ENCODE measurements at places on chromosomes 2 and 18.
A peak's percentile ranks its signal among the peaks of the same experiment; 100 is the strongest.

GRCh38 chr2:6769346-6769745 is 96.4 kb downstream of the CMPK2 start:
- no peak for DNase-seq

- no peak for DNase-seq
Observed at GRCh38 chr2:204615456-204615855, 70.2 kb downstream of the PARD3B start.

- DNase-seq, result no peak
Observed at GRCh38 chr2:196224756-196225155, 53.4 kb upstream of the STK17B start.

GRCh38 chr2:216477283-216478035 is 21.2 kb upstream of the RPL37A start:
- DNase-seq, result no peak

- DNase-seq, result no peak
Observed at GRCh38 chr2:197708331-197708730, 3.2 kb downstream of the MARS2 start.

- no peak for DNase-seq
Observed at GRCh38 chr2:239621611-239622010, 220.8 kb upstream of the HDAC4 start.

GRCh38 chr2:85257970-85258605 is 69.7 kb downstream of the TGOLN2 start:
- no peak for DNase-seq

DNA sequence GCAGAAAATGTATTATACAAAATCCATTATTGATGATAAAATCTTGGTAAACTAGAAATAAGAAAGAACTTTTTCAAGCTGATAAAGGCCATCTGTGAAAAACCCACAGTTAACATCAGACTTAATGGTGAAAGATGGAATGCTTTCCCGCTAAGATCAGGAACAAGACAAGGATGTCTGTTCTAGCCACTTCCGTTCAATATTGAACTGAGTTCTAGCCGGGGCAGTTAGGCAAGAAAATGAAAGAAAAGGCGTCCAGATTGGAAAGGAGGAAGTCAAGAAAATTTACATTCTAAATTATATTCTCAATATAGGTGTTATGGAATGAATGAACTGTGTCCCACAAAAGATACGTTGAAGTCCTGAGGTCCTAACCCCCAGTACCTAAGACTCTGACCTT is 39.1 kb upstream of the DTNB start:
- DNase-seq, result no peak

GRCh38 chr18:63299837-63300745 is 19.5 kb downstream of the BCL2 start:
- no peak for DNase-seq

DNA sequence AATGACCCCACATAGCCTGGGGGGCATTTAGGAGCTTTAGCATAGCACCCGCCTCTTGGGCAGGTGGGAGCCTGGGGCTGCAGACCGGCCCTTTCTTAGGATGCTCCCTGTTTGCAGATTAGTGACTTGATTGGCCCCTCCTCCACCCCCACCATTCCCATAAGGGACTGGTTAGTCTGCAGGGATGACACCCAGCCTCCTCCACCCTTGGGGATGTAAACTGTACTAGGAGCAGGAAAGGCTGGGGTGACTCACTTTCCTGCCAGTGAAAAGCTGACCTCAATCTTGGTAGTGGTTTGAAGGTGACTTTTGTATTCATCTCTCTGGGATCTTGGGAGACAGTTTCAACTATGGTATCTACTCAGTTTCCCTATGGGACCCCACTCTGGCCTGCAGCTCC is 24.2 kb downstream of the CTIF start:
- DNase-seq, result no peak

- no peak for DNase-seq
Observed at GRCh38 chr2:85705680-85706039, 11.5 kb downstream of the GNLY start.

DNA sequence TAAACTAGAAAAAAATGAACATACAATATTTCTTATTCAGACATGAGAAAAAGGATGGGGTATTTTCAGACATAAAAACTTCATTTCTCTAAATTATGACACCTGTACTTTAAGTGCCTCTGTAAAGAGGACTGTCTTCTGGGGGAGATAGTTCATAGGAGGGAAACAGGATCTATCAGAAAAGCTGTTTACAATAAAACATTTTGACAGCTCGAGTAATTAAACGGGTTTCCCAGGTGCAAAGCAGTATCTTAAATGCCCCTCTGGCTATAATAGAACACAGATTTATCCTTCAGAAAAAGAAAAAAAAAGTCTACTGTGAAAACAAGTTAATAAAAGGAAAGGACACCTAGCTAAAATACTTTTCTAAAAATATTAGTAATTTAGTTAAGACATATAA is 311.4 kb upstream of the UBE2E3 start:
- DNase-seq, result no peak

DNA sequence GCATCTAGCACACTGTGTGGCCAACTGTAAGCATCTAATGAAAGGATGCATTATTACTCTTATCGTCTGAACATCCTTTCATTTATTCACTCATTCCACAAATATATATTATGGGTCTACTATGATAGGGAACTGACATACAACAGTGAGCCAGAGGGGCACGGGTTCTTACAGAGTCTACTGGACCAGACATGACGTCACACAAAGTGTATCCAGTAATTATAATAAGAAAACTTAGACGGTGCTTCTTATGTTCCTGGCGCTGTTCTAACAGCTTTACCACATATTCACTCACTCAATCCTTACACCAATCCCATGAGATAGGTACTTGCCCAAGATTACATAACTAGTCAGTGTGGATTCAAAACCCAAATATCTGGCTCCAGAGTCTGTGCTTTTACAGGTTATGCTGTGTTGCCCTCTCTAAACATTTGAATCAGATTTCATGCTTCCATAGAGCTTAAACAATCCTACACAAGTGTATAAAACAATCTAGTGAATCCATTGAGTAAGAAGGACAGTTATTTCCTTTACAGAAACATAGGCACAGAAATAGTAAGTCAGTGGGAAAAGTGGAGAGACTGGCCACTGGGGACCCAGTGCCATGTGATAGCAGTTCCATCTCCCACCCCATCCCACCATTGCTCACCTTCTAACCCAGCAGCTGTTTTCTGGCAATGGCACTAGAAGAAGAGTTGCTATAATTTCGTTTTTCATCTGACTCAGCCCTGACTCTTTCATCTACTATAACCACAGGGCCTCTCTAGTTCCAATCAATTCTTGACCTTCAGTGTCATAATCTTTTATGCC is 24.2 kb upstream of the ARL5A start:
- no peak for DNase-seq

- DNase-seq, result no peak
Observed at GRCh38 chr2:28030600-28030999, 140.1 kb downstream of the BABAM2 start.

DNA sequence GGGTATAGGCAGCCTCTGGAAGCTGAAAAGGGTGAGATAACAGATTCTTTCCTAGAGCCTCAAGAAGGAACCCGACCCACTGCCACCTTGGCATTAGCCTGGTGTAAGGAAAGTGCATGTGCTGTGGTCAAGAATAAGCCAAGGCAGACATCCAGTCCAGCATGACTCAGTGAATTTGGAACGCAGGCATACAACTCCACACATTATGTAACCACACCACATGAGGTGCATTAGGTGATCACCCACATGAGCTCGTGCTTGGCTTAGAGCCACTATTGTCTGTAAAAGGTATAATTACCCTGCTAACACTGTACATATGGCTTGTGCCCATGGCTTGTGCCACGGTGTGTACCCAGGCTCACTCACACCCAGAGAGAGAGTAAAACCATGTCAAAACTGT is 583.7 kb upstream of the HNMT start:
- peak; percentile 6 for DNase-seq

GRCh38 chr2:33086400-33087015 is 139.8 kb downstream of the LTBP1 start:
- no peak for DNase-seq

- DNase-seq, result no peak
Observed at GRCh38 chr2:65985986-65986385, 448.9 kb upstream of the MEIS1 start.

DNA sequence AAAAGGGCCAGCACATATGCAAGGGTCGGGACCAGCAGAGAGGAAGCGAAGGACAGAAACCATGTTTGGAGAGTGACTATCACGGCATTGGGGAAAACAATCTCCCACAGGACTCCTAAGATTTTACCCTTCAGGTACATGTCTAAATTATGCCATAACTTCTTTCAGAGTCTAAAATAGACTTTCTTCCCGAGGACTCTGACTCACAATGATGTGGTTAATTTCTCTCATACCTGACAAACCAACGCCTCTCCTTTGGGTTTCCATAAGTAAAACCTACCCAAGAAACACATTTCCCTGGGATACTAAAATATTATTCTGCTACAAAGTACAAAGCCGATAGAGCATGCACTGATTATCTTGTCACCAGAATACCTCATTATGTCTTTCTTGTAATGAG is 127.8 kb upstream of the NETO1 start:
- DNase-seq, result no peak

GRCh38 chr2:36733215-36733614 is 36.7 kb downstream of the VIT start:
- DNase-seq, result no peak

- DNase-seq, result no peak
Observed at GRCh38 chr2:33457556-33458247, 18.7 kb upstream of the RASGRP3 start.

DNA sequence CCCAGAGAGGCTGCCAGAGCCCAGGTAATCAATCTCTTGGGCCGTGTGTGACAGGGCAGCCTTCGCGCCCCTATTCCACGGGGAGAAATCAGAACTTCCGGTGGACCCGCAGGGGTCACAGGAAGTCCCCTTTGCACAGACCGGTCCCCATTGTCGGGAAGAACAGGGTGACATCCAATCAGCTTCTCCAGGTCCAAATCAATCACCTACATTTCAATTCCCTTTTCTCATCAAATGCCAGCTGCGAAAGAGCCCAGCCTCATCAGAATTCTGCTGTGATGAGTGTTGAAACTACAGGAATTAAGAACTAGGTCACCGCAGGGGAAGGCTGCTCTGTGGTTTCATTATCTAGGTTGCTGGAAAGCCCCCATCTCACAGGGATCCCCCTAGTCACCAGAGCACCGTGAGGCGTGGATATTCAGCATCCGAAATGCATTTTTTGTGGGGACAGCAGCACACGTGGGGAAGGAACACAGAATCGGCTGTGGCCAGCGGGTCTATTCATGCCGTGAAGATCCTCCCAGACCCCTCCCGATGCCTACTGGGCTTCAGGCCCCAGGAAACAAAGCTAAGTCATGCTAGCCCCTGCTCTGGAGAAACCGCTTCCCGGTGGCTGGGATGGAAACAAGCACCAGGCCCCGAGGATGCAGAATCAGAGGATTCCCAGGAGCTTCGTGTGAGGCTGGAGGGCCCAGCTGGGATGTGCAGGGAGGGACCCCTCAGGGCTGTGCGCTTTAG is 193.7 kb upstream of the ID2 start:
- DNase-seq, result no peak

- no peak for DNase-seq
Observed at GRCh38 chr2:54416166-54416813, 39.8 kb upstream of the SPTBN1 start.

DNA sequence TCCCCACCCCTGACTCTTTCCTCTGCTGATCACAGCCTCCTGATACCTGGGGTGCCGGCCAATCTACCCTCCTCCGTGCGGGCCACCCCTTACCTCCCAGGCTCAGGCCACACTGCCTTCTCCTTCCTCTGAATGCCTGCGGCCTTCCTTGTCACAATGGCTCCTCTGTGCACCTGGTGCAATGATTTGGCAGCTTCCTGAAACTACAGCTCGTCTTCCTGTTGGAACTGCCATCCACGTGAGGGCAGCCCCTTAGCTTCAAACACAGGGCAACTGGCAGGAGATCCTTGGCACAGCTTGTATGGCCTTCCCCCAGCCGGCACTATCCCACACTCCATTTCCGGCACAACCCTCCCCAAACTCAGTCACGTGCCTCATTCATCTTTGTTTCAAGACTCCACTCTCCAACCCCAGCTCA is 69.0 kb downstream of the STPG4 start:
- no peak for DNase-seq

DNA sequence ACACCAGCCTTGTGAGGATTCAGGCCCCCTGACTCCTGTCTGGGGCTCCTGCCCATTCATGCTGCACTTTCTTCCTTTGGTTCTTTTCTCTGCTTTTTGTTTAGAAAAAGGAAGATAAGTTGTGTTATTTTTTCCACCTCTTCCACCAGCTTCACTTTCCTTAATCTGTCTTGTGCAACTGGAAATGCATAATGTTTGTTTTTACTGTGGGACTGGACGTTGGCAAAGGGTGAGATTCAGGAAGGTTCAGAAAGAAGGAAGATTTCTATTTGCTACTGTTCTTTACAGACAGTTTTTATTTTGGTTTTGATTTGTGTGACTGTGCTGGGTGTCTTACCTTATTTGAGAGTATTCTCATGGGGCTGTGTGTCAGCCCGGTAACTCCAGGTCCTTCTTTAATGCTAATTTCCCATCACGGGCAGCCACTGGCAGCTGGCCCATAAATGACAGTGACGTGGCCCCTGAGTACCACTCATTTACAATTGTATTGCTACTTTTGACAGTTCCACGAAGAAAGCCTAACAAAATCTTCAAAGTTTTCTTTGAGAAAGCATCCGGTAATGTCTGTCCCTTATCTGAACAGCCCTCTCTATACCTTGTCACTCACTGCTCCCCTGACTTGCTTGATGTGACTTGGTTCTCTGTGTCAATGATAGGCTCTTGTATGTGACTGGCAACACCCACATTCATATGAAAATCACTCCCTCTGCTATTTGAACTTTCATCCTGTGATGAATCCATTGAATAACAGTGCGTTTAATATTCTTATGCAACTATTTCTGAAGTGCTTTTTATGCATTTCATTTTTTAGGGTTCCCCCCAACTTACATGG is 32.7 kb downstream of the RHBDD1 start:
- DNase-seq, result no peak

- DNase-seq, result no peak
Observed at GRCh38 chr2:16972276-16972675, 306.6 kb upstream of the CYRIA start.

GRCh38 chr18:79379931-79380815 is 15.6 kb upstream of the NFATC1 start:
- DNase-seq, result no peak

- DNase-seq, result no peak
Observed at GRCh38 chr2:236871500-236872001, 214.1 kb upstream of the COPS8 start.

DNA sequence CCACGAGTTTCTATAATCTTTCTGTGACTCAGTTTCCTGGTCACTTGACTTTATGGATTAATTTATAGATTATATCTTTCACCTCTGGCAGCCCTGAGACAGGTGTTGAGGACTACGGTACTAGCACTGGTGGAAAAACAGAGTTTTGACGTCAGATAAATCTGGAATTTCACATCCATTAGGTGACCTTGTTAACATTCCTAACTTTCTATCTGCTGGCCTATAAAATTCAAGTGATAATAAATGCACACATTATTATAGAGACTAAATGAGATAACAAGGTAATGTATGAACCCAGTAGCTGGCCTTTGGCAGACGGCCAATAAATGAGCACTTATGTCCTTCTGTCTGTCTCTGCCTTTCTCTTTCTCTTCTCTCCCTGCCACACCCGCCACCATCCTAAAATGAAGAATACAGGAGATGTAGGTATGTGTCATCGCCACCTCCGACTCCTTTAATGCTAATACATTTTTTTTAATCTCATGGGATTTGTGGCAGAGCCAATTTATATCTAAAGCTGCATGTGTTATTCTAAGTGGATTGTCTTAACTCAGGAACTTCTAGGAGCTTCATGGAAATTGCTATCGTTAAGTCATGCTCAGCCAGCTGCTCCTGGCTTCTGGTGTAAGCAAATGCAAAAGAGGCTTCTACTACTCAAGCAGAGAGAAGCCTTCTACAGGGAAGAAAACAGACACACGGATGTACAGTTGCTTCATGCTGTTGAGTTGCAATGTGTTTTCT is 2.3 kb downstream of the TM4SF20 start:
- DNase-seq, result no peak

Data from NCI-H1694 (cell line).